ENCODE measurements at places on chromosomes 7 and 10.

- no peak for DNase-seq
Observed at GRCh38 chr10:71312811-71313789, 6.0 kb upstream of the SLC29A3 start.

GRCh38 chr10:99920901-99921300, 88.8 kb downstream of the DNMBP start:
- DNase-seq, result no peak

GRCh38 chr10:4291990-4292389, 507.0 kb upstream of the KLF6 start:
- no peak for DNase-seq

DNA sequence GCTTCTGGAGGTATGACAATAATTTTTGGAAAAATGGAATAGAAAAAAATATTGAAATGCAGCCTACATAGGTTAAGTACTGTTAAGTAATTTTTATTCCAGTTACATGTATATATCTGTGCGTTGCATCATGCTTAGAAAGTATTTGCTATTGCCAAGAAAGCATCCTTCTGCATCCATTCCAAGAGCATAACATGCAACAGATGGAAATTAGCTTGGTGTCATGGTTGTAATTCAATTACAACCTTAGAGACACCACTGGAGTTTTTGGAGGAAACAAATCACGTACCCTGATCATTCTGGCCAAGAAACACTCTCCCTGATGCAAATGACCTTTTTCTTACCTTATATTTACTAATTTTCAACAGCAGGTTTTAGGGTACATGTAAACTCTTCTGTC, 1.7 kb downstream of the AKR1B1 start:
- no peak for DNase-seq

GRCh38 chr7:108112683-108113082, 17.5 kb downstream of the LAMB4 start:
- DNase-seq, result no peak

All from activated gamma-delta T cell treated with anti-CD3 and anti-CD28 coated beads, Interleukin-2, amount 50 U/mL, for 16 hours (primary cell).